Cardiac septum (tissue), 1 donor: ENCODE measurements at places on chromosomes 4 and X. TPM values are rescaled to one million over a fixed set of nuclear protein-coding genes. Genes with fewer than 3 reads are reported as not detected.

Gene KLB
- total RNA-seq, result 0.05 TPM

Gene ATOH1
- not detected for total RNA-seq

Gene OPRPN
- not detected for total RNA-seq

DNA sequence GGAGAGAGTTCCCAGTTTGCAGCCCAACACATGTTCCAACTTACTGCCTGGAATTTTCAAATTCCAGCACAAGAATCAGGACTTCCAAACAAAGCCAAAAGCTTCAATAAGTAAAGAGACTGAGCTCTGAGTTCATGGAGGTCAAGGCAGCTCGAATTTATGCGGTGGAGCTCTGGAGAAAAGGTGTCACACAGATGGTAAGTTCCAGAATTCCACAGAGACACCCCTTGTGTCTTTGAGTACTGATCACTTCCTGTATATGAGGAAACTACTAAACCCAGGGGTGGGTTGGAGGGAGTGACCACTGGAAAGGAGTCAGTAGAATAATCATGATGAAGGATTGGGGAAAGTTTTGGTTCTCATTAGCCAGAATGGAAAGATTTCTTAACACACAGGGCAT, 118.5 kb upstream of the GUCY1A1 start:
- no peak for DNase-seq

Gene MAGEA1
- not detected for total RNA-seq

GRCh38 chr4:55568905-55569504, 22.3 kb upstream of the CLOCK start:
- no peak for DNase-seq
